Activated T-cell treated with anti-CD3 and anti-CD28 coated beads for 1 hour (primary cell): ENCODE measurements at places on chromosomes 5 and 9.

DNA sequence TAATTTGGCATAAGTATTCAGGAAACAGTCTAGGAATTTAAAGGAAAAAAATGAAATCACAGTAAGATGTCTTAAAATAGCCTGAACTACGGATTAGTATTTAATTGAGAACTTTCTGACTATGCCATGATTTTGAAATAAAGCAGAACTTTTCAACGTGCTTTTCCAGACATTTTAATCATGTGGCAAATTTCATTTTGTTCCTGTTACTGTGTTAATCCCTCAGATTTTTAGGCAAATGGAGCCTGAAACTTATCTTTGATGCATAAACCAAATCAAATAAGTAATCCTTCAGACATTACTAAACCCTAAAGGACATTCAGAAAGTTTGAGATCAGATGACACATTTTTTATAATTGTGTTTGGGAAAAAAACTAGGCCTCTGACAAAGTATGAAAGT lies 75.7 kb downstream of the FBN2 start:
- DNase-seq, result no peak

DNA sequence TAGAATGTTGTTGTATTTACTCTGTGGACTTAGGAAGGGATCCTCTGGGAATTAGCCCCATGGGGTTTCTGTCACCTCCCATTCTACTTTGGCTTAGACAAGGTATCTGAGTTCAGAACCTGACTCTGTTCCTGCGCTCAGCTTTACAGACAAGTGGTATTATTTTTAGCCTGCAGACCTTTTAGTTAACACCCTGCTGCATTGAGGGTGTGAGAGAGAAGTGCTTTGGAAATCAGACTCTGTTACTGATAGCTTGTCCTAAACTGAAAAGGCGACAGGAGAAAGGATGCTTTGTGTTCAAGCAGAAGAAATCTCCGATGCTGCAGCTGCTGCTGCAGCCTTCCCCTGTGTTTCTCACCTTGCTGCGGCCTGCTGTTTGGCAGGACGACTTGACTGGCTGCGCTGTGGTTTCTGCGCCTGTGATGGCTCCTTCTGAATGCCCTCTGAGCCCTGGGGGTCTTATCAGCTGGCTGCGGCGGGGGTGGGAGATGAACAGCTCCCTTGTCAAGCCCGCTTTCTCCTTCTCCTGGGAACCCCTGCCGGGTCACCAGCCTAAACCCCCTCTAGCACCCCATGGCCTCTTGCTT lies 61.9 kb downstream of the PGM5 start:
- no peak for DNase-seq

DNA sequence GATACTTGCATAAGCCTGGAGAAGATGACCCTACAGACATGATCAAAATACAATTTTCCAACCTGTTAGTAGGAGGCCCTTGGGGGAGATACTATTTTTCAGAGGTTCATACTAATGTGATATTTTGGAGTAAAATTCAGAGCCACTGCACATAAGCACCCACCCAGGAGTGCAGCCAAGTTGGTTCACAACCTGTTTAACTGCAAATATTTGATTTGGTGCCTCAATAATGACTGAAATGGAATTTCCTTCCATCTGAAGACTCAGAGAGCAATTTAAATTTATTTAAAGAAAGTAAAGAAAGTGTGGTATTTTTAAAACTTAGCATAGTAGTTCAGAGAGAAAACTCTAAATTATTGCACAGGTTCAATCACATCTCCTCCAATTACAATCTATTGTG lies 77.5 kb upstream of the FBN2 start:
- no peak for DNase-seq

DNA sequence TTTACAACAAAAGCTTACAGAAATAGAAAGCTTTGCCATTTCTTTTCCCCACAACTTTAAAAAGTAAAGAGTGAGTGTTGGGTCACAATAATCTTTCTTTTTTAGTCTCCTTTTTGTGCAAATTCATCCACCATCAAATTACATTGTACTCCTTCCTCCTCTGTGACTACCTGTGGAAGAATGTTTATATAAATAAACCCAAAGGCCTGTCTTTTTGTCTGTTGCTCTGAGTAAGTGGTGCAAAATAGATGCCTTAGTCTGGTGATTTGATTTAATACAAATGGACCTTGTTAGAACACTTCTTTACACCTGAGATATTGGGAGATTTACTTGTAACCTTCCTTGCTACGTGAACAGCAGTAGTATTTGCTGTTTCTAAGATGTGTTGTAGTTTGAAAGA lies 53.5 kb upstream of the TAF11L2 start:
- no peak for DNase-seq
